ENCODE measurements at places on chromosomes 16 and 17.

- DNase-seq, result no peak
Observed at GRCh38 chr16:49330562-49331201, 42.9 kb upstream of the C16orf78 start.

GRCh38 chr16:9258423-9259051, 167.1 kb downstream of the HAPSTR1 start:
- DNase-seq, result peak; percentile 4

- no peak for DNase-seq
Observed at GRCh38 chr17:77470800-77471733, 330.3 kb downstream of the SEC14L1 start.

DNA sequence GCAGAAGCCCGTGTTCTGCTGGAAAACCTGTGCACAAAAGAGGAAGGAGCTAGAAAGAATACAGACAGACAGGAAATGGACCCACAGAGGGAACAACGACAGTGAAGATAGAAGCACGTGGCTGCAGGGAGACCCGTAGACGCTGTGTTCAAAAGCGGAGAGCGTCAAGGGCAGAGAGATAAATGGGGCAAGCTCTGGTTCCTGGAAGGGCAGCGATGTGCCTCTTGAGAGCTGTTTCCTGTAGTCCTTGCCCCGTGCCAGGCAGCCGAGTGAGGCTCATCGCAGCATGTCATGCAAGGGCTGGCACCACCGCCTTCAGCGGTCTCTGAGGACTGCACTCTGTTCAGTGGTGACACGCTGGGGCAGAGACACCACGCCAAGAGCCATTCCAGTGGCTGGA, 43.6 kb upstream of the CACNG5 start:
- no peak for DNase-seq

- no peak for DNase-seq
Observed at GRCh38 chr16:83301971-83302370, 505.8 kb upstream of the HSBP1 start.

- DNase-seq, result no peak
Observed at GRCh38 chr17:2690165-2691068, 21.1 kb downstream of the CLUH start.

GRCh38 chr17:45705123-45706009, 78.8 kb upstream of the CRHR1 start:
- no peak for DNase-seq

- no peak for DNase-seq
Observed at GRCh38 chr17:69560987-69561441, 146.5 kb downstream of the MAP2K6 start.

DNA sequence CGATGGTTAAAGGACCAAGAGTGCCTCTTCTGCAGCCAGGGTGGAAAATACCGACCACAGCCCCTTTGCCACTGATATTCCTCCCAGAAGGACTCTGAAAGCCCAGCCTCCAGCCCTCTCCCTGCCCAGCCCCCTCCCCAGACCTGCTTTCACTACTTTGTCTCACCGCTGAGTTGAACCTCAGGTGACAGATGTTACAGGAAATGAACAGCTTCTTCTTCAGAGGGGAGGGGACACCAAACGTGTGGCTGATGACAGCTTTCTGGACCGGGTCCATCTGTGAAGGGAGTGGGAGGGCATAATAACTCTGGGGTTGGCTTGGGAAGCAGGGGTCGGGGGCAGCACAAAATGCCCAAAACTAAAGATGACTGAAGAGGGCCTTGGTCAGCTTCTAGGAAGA, 14.2 kb downstream of the NKIRAS2 start:
- no peak for DNase-seq

- DNase-seq, result no peak
Observed at GRCh38 chr16:83456934-83457333, 350.8 kb upstream of the HSBP1 start.

DNA sequence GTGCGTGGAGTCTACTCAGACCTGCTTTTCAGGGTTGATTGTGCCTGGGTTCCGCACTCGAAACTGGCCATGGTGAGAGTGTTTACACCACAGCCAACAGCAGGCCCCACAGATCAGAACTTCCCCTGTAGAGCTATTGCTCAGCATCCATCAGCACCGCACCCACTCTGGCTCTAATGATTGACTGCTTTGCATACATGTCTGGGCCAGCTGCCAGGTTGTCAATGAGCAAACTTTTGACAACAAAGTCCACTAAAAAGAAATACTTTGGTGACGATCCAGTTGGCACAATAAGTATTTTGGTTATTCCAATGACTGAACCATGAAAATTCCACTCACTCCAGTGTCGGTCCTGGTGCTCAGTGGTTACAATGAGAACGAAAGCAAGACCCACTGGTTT, 190.7 kb downstream of the FOXL1 start:
- DNase-seq, result no peak

GRCh38 chr16:15477802-15478201, 43.4 kb downstream of the BMERB1 start:
- no peak for DNase-seq

GRCh38 chr16:78749745-78750268, 650.4 kb downstream of the WWOX start:
- no peak for DNase-seq

DNA sequence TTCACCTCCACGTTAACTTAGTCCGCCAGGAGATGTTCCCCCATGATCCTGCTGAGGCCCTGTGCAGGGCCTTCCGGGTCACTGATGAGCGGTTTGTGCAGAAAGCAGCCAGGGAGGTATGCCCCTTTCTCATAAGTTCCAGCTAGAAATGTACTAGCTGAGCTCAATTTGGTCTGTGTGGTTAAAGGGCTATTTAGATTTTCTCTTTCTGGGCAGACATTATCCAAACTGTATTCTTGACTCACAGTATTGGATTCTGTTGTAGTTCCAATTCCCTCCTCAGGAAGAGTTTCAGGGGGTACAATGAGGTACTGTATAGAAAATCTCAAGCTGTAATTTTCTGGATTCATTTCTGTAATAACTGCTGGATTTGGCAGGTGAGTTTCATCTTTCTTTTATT, 137.1 kb downstream of the TRIM37 start:
- DNase-seq, result no peak

DNA sequence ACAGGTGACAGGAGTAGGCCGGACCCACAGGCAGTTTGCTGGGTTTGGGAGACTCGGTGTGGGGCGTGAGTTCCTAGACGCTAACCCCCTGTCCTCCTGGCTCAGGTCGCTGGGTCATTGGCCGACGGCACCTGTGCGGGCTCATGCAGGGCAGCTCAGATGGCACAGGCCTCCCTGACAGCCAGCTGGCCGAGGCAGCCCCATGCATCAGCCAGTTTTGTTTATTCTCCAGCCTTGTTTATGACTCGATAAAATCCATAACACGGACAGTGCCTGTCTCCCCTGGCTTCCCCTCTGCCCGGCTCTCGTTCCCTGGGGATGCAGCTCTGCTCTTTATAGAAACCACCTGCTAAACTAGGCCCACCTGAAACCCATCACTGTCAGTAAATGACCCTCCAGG, 46.0 kb downstream of the SDK2 start:
- DNase-seq, result no peak

DNA sequence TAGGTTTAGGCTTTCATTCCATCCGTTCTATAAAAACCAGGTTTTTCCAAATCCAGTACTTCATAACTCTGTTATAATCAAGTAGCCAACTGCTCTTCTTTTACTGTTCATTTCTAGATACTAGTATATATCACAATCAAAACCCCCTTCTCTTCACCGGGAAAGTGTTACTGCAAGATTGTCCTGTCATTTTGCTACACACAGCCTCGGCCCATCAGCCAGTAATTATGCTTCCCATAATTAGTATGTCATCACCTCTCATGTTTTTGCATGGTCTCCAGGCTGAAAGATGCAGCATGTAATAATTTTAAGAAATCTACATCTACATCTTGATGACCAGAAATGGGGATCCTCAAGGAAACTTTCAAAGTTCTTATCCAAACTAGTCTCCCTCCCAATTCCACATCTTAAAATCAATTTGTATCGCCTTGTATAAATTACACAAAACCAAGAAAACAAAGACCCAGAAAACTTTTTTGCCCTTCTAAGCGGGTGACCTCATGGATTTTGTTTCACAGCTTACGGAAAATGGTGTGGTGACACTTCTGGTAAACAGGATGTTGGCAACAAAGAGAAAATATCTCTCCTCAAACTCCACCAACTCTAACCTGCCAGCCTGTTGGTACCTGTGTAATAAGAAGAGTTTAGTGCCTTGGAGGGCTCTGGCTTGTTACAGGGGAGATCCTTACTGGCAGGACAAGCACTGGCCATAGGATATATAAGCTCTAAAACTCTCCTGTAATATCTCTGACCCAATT, 9.3 kb downstream of the TACO1 start:
- DNase-seq, result no peak

DNA sequence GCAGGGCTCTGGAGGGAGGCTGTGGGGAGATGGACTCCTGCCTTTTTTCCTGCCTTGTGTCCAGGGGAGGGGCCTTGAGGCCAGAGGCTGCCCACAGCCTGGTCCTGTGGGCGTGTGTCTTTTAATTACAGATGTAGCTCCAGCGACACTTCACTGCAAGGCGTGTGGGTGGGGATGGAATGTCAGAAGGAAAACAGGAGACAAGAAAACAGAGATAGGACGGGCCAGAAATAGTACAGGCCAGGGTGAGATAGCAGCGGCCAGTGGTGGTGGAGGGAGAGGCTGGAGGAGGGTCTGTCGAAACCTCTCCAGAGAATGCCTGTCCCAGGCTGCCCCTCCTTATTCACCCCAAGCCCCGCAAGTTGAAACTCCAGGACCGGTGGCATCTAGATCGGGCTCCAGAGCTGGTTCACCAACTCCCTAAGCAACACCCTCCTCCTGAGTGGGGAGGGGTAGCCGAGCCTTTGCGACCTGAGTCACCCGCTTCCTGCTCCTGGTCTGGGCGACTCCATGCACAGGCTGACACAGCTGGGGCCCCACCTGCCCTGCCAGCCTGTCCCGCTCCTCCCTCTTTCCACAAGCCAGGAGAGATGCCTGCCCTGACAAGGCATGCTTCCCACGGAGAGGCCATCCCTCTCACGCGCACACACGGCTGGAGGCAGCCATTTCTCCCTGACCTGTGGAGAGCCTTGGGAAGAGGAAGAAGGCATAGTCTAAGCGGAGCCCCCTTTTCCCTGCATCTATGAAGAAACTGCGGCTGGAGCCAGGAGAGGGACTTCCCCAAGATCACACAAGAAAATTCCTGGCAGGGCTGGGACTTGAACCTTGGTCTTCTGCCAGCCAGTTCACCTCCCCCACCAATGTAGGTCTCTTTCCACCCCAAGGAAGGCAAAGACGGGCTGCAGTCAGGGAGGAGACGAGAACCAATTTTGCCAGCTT, 6.6 kb upstream of the JUP start:
- DNase-seq, result no peak

DNA sequence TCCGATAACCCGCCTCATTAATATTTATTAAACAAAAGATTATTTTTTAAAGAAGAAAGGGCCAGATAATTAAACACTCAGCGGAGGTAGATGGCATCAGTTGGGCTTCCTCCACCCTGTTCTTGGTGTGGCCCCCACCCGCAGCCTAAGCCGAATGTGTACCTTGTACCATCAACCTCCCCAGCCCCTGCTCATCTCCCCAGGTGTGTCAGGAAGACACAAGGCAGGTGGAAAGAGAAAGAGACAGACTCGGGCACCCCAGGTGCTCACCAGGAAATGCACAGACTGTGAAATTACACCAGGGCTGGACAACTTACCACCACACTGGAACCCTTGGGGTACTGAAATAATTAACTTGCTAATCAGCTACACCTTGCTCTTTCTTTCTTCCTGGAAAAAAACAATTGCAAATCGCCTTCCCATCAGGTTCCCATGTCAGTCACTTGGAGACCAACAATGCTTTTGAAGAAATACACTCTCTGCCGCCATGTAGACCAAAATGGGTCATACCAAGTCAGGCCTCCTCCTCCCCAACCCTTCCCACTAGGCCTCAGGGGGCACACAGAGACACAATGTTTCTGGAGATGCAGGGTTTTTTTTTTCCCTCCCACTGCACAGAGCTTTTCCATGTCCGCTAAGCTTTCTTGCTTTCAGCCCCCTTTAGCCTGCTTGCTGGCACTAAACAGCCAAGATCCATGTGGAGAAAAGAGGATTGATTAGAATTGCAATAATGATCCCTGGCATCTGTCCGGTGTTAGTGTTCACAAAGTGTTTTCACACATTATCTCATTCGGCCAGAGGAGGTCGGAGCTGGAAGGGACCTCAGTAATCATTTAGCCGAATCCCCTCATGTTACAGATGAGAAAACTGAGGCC, 8.6 kb upstream of the LHX1 start:
- DNase-seq, result no peak

- peak; percentile 29 for DNase-seq
Observed at GRCh38 chr17:32111141-32111771, 31.0 kb upstream of the RHOT1 start.

DNA sequence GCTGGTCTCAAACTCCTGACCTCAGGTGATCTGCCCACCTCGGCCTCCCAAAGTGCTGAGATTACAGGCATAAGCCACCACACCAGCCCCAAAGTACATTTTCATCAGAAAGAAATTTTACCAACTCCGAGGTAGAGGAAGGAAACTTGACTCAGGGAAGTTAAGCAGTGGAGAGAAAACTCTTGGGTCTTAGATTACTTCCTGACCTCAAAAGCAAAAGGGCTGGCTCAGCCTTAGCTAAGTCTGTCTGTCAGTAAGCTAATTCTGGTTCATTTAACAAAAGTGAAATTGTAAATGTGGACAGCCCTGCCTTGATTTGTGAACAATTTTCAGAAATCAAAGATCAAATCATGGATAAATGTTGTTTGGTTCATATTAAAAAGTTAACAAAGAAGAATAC, 30.6 kb downstream of the MAP2K6 start:
- DNase-seq, result no peak

DNA sequence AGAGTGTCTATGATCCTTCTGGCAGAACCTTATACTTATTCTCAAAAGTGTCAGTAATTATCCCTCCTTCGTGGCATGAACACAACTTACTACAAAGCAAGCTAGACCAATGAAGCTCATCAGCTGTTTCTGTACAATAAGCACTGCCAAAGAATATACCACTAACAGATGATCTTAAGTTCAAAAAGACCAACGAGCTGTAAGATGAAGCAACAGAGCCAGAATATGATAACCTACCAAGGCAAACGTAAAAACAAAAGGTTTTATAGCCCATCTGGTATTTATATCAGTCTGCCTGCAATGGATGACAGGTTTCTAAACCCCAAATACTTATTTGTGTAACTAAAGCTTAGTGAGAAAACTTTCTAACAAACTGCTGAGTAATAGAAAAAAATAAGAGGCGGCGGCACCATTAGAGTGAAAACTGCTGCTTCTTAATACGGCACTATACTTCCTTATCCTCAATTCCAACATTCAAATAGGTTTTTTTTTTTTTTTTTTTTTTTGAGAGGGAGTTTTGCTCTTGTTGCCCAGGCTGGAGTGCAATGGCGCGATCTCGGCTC, 22.1 kb downstream of the NME2 start:
- no peak for DNase-seq

DNA sequence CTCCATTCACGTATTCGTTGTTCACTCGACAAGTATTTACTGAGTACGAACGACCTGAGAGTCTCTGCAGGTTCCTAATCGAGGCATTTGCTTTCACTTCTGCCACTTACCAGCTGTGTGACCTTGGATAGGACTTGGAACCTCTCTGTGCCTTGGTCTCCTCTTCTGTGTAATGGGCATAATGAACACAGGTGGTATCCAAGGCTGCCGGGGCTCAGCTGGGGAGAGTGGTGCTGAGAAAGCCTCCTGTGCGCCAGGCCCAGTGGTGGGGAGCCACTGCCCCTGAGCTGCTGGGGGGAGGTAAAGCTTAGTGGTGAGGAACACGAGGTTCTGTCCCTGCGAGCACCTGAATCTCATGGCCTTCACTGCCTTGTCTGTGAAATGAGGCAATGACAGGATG, 150.7 kb downstream of the IRF8 start:
- no peak for DNase-seq
